ENCODE measurements at places on chromosomes 11 and 22.

GRCh38 chr11:108224366-108224765 is 1.5 kb downstream of the ATM start:
- DNase-seq = no peak

GRCh38 chr11:68213135-68213515 is at the start of gene KMT5B:
TSS of gene KMT5B (minus strand) at chr11:68213296. CDS start at chr11:68190076, 23,220 bp downstream.
- DNase-seq = no peak

DNA sequence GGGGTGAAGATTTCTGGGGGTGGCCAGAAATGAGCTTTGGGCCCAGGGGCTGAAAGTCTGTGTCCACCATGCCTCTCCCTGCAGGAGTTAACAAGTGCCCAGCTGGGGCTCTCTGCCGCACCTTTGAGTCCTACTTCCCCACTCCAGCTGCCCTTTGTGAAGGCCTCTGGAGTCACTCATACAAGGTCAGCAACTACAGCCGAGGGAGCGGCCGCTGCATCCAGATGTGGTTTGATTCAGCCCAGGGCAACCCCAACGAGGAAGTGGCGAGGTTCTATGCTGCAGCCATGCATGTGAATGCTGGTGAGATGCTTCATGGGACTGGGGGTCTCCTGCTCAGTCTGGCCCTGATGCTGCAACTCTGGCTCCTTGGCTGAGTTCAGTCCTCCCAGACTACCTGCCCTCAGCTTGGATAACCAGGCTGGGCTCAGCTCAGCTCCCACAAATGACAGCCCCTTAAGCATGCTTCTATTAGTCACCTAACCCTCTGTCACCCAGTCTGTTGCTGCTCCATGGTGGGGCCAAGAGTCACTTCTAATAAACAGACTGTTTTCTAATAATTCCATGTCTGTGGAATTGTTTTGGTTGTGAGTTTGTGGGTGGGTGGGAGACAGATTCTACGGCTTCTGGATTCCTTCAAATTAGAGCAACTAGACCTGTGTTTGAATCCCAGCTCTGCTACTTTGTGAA is 3.0 kb upstream of the INPPL1 start:
- DNase-seq = no peak

- no peak for DNase-seq
Measured at GRCh38 chr11:64094463-64095260, 58.9 kb downstream of the FLRT1 start.

DNA sequence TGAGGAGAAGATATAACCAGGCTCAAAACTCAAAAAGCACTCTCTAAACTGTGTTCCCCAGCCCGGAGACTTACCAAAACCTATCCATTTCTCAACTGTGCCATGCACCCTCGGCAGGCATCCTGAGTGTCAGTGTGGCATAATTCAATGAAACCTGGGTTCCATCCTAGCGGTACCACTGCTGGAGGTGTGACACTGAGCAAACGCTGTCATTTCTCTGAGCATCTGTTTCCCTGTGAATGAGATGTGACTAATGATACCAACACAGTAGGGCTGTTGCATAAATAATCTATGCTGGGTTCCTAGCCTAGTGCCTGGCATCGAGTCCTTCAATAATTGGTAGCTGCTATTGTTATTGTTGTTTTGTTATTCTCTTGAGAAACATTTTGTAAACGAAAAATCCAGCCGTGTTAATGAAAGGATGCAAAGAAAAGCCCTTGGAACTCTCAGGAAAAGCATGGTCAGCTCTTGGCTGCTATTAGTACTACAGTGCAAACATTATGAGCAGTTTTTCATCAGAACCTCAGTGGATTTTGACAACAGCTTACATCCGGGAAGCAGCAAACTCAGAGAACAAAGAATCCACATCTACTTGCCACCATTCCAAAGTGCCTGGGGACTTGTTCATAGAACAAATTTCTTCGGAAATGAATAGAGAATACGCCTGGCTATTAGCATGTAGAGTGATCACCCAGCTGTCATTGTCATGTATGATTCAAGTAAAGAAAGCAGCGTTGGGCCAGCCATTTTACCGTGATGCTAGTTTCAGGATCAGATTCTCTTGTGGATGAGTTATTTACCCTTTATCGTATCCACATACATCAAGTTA is 53.7 kb downstream of the TECTA start:
- no peak for DNase-seq

- no peak for DNase-seq
Measured at GRCh38 chr11:126393143-126393542, 37.7 kb downstream of the ST3GAL4 start.

GRCh38 chr22:20654343-20655208 is 119.3 kb upstream of the SERPIND1 start:
- DNase-seq = peak; percentile 19

DNA sequence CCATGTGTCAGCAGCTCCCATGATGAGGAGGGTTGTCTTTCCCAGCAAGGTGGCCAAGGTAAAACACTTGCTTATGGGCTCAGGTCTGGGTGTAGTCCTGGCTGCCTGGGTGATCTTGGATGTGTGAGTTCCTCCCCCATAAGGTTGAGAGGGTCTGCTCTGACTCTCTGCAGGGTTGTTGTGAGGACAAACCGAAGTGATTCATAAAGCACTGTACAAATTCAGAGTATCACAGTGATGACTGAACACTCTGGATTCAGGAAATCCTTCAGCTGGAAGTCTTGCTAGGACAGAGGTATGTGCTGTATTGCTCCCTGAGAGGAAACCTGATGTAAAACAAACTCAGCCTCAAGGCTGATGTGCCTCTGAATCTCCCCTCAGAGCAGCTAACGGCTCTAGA is 220.9 kb upstream of the PITPNB start:
- DNase-seq = no peak

- DNase-seq = no peak
Measured at GRCh38 chr11:31619980-31620379, 110.4 kb downstream of the ELP4 start.

DNA sequence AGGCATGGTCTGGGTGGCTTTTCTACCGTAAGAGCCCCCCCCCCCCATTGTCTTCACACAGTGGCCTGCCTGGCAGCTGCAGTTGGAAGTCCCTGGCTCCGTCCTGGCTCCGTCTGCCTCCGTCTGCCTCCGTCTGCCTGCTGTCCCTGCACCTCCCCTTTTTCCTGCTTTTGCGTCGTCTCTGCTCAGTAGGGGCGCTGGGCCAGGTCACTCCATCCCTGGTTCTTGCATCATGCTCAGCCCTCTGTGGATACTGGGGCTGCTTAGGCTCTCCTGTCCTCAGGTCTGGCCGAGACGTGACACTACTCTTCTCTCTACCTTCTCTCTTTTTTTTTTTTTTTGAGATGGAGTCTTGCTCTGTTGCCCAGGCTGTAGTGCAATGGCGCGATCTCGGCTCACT is 27.8 kb downstream of the AP2A2 start:
- no peak for DNase-seq

GRCh38 chr11:46367244-46367915 is 14.1 kb upstream of the MDK start:
- DNase-seq = no peak

- DNase-seq = no peak
Measured at GRCh38 chr11:108887436-108888238, 222.8 kb downstream of the DDX10 start.

GRCh38 chr11:46382646-46383403 is 1.4 kb downstream of the MDK start:
- no peak for DNase-seq

DNA sequence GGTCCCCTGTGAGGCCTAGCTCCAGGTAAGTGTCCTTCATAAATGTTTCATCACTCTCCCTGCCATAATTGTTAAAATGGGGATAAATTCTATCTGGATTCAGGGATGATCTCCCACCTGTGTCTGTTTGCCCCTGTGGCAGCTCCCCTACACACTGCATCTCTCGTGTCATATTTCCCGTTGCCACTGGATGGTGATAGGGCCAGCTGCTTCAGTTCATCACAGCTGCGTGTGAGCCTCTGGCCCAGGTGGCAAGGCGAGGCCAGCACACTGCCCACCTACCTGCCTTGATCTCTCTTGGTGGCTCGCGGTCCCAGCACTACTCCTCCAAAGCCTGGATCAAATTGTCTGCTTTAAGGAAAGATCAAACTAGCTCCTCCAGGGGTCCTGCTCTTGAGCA is 187.4 kb downstream of the GRIK4 start:
- no peak for DNase-seq

DNA sequence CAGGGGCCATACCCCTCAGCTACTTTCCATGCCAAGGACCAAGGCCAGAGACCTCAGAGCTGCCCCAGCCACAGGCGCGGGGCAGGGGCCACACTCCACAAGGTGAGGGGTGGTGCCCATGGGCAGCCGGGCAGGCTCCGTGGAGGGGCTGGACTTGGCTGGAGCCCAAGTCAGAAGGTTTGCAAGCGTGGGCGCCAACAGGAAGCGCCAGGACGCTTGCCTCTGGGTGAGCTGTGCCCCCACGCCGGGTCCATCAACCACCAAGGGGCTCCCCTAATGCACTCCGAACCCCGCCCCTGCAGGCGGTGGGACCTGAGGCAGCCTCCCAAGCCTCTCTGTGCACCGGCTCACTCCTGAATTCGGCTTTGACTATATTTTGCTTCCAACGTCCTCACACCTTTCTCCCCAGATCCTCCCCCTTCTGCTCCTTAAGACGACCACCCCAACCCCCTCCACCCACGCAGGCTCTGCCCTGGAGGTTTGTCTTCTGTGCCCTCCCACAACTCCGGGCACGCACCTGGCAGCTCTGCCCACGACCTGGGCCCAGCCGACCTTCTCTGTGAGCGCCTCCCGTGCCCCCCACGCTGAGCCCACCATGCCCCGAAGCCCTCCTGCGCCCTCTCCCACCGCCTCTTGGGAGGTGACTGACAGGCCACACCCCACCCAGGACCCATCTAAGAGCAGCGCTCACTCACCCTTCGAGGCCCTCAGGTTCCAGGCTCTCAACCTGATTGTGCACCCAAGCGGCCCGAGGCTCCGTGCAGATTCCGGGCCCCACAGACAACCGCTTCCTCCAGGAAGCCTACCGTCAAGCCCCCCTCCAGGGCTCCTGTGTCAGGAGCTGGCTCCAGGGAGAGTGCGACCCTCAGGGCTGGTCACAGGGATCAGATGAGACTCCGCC is 2.6 kb upstream of the PKP3 start:
- DNase-seq = no peak

DNA sequence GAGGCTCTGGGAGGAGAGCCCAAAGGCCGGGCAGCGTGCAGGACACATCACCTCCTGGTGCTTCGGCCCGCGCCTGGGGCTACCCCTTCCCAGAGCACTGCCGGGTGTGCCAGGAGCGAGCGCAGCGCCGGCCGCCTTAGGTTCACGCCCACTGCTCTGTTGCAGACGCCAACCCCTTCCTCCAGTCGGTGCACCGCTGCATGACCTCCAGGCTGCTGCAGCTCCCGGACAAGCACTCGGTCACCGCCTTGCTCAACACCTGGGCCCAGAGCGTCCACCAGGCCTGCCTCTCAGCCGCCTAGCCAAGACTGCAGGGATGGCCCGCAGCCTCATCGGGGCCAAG is 79.0 kb downstream of the MED15 start:
- no peak for DNase-seq

DNA sequence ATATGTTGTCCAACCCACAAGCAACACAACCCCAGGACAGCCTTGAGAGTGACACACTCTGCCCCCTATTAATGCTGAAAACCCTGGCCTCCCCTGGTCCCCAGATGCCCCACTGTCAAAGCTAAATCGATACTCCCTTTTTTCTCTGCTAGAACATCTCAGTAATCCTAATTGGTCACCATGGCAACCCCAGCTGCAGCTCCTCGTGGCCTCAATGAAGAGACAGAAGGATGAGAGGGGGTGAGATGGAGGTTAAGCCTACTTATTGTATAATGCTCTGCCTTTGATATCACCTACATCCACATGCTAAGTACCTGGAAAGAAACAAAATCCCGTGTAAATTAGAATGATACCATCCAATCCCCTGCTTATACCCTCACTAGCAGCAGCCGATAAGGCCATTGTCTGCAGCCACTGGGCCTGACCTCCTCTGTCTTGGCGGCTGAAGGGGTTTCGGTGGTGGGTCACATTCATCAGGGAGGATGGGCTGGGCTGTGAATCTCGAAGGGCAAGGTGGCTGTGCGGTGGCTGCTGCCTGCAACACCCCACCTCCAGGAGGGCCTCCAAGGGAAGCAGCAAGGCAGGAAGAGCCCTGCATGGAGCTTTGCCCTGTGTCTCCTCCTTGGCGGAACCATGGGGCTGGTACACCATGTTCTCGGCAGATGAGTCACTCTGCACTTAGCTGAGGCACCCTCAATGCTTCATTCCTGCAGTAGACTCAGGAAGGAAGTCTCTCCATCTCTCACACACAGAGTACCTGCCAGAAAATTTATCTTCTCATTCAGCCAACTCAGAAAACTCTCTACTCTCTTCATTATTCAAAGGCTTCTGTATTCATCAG is 399.5 kb downstream of the BUD13 start:
- no peak for DNase-seq

DNA sequence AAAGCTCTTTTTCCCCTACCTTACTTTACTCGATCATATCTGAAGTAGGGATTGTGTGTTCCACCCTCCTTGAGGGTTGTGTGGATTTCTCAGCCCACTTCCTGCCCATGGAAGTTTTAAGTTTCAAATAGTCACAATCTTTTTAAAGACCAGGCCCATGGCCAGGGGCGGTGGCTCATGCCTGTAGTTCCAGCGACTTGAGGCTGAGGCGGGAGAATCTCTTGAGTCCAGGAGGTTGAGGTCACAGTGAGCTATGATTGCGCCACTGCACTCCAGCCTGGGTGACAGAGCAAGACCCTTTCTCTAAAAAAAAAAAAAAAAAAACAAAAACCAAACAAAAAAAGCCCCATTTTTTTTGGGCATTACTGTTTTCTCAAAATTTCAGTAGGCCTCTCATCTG is 36.3 kb upstream of the LRRC10B start:
- no peak for DNase-seq

DNA sequence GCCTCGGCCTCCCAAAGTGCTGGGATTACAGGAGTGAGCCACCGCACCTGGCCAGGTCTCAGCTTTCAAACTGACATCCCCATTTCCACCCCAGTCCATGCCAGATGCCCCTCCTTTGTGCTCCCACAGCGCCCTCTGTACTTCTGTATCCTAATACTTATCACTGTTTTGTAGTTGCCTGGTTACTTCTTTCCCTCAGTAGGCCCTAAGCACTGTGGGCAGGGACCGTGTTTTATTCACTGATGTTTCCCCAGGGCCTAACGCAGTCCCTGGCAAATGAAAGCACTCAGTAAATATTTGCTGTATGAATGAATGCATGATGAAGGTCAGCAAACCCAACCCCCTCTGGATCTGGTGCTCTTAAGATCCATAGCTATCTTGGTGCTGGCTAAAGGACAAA is 2.2 kb upstream of the TRIM3 start:
- no peak for DNase-seq

DNA sequence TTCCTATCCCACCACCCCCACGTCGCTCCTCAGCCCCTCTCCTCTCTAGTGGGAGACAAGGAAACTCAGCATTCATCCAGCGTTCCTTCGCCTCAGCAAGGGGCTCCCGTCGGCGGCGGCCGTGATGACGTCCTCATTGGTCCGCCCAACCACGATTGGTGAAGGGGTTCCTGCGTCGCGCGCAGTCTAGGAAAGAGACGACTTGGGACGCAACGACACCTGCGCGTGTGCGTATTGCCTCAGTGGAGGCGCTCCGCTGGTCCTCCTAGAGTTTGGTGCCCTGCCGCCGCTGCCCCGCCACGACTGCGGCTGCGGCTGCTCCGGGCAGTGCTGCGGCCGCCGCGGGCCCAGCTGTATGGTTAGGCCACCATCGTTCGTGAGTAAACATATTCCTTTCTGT is 56.6 kb downstream of the CCDC81 start:
- DNase-seq = no peak

- DNase-seq = no peak
Measured at GRCh38 chr11:56486801-56487200, 4.4 kb downstream of the OR5M8 start.
